Body of pancreas (tissue), 4 donors: ENCODE measurements at places on chromosomes 11 and 22.

DNA sequence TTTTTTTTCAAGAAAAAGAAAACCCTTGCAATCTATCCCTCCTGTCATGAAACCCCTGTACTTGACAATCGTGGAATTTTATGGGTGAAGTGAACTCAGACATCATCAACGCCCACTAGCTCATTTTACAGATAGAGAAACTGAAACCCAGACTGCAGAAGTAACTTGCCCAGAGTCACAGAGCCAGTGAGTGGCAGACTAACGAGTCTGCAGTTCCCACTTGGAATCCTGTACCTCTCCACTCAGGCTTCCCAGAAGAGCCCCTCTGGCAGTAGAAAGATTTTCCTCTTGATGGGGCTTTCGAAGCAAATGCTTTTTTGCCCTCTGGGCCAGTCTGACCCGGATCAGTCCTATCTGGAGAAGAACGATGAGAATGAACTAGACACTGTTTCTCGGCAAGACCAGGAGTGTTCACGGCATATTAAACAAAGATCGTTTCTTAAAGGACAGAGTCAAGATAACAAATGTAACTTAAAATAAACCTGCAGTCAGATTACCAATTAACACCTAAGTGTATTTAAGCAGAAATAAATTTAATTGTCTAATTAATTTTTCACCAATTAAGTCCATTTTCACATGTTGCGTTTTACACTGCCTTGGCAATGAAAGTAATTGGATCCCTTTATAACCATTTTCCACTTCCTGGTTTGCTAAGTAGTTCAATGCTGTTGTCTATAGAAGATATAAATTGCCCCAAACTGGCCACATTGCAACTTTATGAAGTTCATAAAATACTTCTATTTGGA is 61.3 kb upstream of the CREB3L1 start:
- H3K27ac ChIP-seq, result peak overlapping the region; percentile 26
- H3K4me3 ChIP-seq, result no peak overlapping the region
- no peaks in the 10 kb centered on the region for H3K4me1 ChIP-seq
- no peaks in the 10 kb centered on the region for H3K36me3 ChIP-seq
- peak; percentile 19 for DNase-seq

GRCh38 chr22:27378995-27379394 is 422.6 kb downstream of the MN1 start:
- no peaks in the 10 kb centered on the region for H3K36me3 ChIP-seq
- H3K27ac ChIP-seq, result peak overlapping the region; percentile 68
- peaks cover 26% of the 10 kb centered on the region for H3K4me1 ChIP-seq
- peak; percentile 82 for DNase-seq

GRCh38 chr11:62419314-62419929 is 589 bp downstream of the SCGB1A1 start:
- no peak overlapping the region for H3K27ac ChIP-seq
- no peaks in the 10 kb centered on the region for H3K36me3 ChIP-seq
- H3K4me1 ChIP-seq, result peaks cover under 1% of the 10 kb centered on the region
- no peak for DNase-seq
- H3K4me3 ChIP-seq, result no peak overlapping the region

- H3K27me3 ChIP-seq, result no peaks in the 10 kb centered on the region
- H3K4me3 ChIP-seq, result no peak overlapping the region
- H3K27ac ChIP-seq, result no peak overlapping the region
- DNase-seq, result no peak
Measured at GRCh38 chr11:98834776-98835175, 186.0 kb upstream of the CNTN5 start.

DNA sequence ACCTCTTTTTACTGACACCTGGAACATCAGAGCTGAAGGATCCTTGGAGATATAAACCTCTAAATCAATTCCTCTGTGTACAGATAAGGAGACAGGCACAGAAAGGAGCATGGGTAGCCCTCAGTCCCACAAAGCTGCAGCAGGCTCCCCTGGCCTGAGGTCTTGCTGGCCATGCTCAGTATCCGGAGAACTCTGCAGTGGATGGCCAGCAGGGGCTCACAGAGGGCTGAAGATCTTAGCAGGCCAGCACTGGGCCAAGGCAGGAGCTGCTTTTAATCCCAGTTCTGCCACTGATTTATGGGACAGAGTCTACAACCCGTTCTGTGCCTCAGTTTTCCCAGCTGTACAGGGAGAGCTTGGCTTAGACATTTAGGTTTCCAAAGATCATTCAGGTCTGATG is 52.6 kb upstream of the LRRC32 start:
- H3K4me1 ChIP-seq, result peaks cover 12% of the 10 kb centered on the region
- H3K36me3 ChIP-seq, result no peaks in the 10 kb centered on the region
- H3K27ac ChIP-seq, result no peak overlapping the region
- DNase-seq, result no peak
- no peak overlapping the region for H3K4me3 ChIP-seq
- H3K27me3 ChIP-seq, result no peaks in the 10 kb centered on the region

GRCh38 chr22:43886231-43886630 is 5.6 kb downstream of the PNPLA5 start:
- peaks cover 14% of the 10 kb centered on the region for H3K27me3 ChIP-seq
- H3K4me3 ChIP-seq, result no peak overlapping the region
- peaks cover 9% of the 10 kb centered on the region for H3K4me1 ChIP-seq
- no peaks in the 10 kb centered on the region for H3K36me3 ChIP-seq
- H3K27ac ChIP-seq, result no peak overlapping the region
- DNase-seq, result no peak

DNA sequence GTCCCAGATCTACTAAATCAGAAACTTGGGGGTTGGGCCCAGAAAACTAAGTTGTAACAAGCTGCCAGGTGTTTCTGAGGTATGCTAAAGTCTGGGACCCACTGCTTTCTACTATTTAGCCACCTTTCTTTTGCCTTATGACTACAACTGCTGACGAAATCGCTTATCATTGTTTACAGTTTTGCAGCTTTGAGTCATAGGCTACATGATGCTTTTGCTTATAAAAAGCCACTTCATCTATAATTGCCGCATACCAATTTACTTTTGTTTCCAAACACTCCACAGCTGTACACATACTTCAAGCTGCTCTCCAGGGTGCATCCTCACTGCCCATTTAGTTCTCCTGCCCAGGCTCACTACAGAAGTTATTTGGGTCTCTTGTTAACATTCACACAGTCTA is 144.7 kb downstream of the ENTHD1 start:
- H3K4me1 ChIP-seq, result no peaks in the 10 kb centered on the region
- DNase-seq, result no peak
- H3K4me3 ChIP-seq, result no peak overlapping the region
- no peak overlapping the region for H3K27ac ChIP-seq

DNA sequence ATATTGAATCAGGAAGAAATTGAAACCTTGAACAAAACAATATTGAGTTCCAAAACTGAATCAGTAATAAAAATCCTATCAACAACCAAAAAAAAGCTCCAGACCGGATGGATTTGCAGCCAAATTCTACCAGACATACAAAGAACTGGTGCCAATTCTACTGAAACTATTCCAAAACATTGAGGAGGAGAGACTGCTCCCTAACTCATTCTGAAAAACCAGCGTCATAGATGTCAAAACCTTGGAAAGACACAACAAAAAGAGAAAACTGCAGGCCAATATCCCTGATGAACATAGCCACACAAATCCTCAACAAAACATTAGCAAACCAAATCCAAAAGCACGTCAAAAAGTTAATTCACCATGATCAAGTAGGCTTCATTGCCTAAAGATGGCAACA is 353.8 kb downstream of the TMEM135 start:
- H3K4me1 ChIP-seq, result no peaks in the 10 kb centered on the region
- H3K27me3 ChIP-seq, result no peaks in the 10 kb centered on the region
- no peak overlapping the region for H3K4me3 ChIP-seq
- no peak for DNase-seq

GRCh38 chr11:73298233-73298632 is 9.8 kb upstream of the ARHGEF17 start:
- no peak overlapping the region for H3K27ac ChIP-seq
- H3K27me3 ChIP-seq, result no peaks in the 10 kb centered on the region
- DNase-seq, result no peak
- H3K4me1 ChIP-seq, result no peaks in the 10 kb centered on the region
- H3K36me3 ChIP-seq, result no peaks in the 10 kb centered on the region
- no peak overlapping the region for H3K4me3 ChIP-seq

GRCh38 chr11:79600711-79601110 is 159.9 kb upstream of the TENM4 start:
- no peak for DNase-seq
- no peak overlapping the region for H3K4me3 ChIP-seq
- H3K36me3 ChIP-seq, result no peaks in the 10 kb centered on the region
- no peaks in the 10 kb centered on the region for H3K4me1 ChIP-seq

DNA sequence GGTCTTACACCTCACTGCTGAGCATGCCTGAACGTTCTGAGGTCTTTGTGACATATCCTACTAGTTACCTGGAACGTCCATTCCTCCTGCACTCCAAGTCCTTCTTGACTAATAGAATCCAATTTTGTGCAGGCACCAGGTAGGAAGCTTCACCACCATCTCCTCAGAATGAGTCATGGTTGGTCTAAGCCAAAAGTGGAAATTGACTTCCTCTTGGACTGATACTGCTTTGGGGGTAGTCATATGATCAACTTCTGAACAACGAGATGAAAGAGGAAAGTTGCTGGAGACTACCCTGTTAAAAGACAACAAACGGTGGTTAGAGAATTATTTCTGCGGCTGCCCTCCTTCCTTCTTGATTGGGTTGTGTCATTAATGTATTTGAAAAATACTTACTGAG is 374.2 kb upstream of the LARGE1 start:
- H3K36me3 ChIP-seq, result no peaks in the 10 kb centered on the region
- H3K4me3 ChIP-seq, result no peak overlapping the region
- H3K27ac ChIP-seq, result no peak overlapping the region
- DNase-seq, result no peak
- H3K4me1 ChIP-seq, result no peaks in the 10 kb centered on the region

- DNase-seq, result no peak
- no peaks in the 10 kb centered on the region for H3K4me1 ChIP-seq
- no peak overlapping the region for H3K4me3 ChIP-seq
- no peaks in the 10 kb centered on the region for H3K36me3 ChIP-seq
Measured at GRCh38 chr11:5242933-5243815, 6.5 kb downstream of the HBG1 start.

DNA sequence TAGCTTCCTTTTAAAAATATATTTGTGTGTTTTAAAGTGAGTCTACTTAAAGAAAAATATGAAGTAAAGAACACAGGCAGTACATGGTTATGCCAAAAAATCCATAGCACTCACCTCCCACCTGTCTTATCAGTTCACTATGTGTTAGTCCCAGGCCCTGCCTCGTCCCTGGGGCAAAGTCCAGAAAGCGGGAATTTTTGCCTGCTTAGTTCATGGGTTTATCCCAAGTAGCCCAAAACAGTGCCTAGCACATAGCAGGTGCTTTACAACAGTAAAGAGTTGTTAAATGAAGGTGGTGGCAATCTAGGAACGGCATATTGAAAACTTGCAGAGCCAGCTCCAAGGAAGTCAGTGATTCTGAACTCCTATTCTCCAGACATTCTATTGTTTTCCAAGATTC is 154.0 kb downstream of the MN1 start:
- H3K27ac ChIP-seq, result no peak overlapping the region
- no peak overlapping the region for H3K4me3 ChIP-seq
- H3K36me3 ChIP-seq, result no peaks in the 10 kb centered on the region
- H3K27me3 ChIP-seq, result no peaks in the 10 kb centered on the region
- DNase-seq, result peak; percentile 26

GRCh38 chr22:50526834-50527801 is 1.7 kb upstream of the SCO2 start:
- H3K36me3 ChIP-seq, result no peaks in the 10 kb centered on the region
- no peak overlapping the region for H3K4me3 ChIP-seq
- H3K27me3 ChIP-seq, result peaks cover 21% of the 10 kb centered on the region
- H3K4me1 ChIP-seq, result peaks cover 61% of the 10 kb centered on the region
- peak overlapping the region; percentile 92 for H3K27ac ChIP-seq

DNA sequence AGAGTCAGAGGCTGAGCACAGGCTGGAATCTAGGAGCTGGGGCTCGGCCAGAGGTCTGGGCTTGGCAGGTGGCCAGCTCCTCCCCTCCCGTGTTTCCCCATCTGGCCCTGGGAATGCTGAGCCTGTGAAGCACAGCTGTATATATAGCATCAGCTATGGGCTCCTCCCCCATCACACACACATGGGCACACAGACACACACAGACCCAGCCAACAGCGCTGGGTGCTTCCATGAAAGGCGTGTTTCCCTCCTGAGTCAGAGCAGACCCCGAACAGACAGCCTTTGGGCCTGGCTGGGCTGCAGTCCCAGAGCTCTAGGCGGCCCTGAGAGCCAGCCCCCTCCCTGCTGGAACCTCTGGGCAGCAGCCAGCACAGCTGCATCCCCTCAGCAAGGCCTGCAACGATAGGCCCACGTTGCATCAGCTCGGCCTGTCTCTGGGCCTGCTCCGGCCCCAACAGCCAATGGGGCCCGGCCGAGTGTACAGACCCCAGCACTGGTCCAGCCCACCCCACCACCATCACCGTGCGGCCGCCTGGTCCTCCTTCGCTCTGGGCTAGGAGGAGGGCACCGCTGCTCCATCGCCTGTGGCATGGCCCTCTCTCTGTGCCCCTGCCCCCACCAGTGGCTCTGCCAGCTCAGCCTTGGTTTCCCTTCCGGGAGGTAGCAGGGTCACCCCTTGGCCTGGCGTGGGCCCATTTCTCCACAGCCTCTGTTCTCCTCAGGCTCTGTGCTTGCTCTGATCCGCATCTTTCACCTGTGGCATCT is 7.6 kb upstream of the SERPINH1 start:
- no peaks in the 10 kb centered on the region for H3K27me3 ChIP-seq
- no peaks in the 10 kb centered on the region for H3K36me3 ChIP-seq
- no peak overlapping the region for H3K4me3 ChIP-seq
- peak; percentile 60 for DNase-seq

DNA sequence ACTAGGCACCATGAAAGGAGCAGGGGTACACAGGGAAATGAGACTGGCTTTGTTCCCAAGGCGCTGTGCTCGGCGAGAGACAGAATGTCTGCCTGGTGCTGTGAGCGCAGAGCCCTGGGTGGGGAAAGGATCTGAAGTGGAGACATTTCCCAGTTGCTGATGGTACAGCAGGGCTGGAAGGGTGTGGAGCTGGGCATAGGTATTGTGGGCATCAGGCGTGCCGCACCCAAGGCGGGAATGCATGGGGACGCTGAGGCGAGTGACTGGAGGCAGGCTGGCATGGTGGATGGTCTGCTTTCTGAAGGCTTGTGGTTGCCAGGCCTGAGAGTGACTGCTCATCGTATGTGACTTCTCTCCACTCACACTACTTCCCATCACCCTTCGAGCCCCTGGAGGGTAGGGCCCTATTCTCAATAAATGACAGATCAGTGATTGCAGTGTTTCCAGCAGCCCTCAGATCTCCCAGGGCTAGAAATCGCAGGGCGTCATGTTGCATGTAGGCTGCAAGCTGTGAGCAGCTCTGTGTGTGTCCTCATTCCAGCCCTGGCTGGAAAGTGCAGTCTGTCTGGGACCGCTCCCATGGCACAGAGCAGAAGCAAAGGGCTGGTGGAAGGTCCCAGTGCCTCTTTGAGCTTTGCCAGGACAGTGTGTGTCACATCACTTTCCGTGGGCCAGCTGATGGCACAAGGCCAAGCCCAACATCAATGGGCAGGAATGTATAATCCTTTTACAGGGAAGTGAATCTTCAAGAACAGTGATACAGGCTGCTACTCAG is 67.7 kb downstream of the TBC1D22A start:
- no peak overlapping the region for H3K4me3 ChIP-seq
- peaks cover 18% of the 10 kb centered on the region for H3K4me1 ChIP-seq
- H3K36me3 ChIP-seq, result no peaks in the 10 kb centered on the region
- no peak for DNase-seq

GRCh38 chr11:114293201-114293711 is 2.9 kb upstream of the NNMT start:
- H3K4me3 ChIP-seq, result no peak overlapping the region
- no peak overlapping the region for H3K27ac ChIP-seq
- no peaks in the 10 kb centered on the region for H3K27me3 ChIP-seq
- H3K4me1 ChIP-seq, result peaks cover 13% of the 10 kb centered on the region

- DNase-seq, result no peak
- no peaks in the 10 kb centered on the region for H3K36me3 ChIP-seq
- H3K27me3 ChIP-seq, result no peaks in the 10 kb centered on the region
- H3K4me3 ChIP-seq, result no peak overlapping the region
Measured at GRCh38 chr11:115691030-115691429, 186.8 kb upstream of the CADM1 start.
